Hepatocyte (in vitro differentiated cells): ENCODE measurements at places on chromosomes 6 and 20. TPM values are rescaled to one million over a fixed set of nuclear protein-coding genes. Genes with fewer than 3 reads are reported as not detected.

- H3K27ac ChIP-seq: peak overlapping the region; percentile 56
- no peaks in the 10 kb centered on the region for H3K4me1 ChIP-seq
- DNase-seq: no peak
These were observed 47.2 kb upstream of the REV3L start for GRCh38 chr6:111530218-111530617.

DNA sequence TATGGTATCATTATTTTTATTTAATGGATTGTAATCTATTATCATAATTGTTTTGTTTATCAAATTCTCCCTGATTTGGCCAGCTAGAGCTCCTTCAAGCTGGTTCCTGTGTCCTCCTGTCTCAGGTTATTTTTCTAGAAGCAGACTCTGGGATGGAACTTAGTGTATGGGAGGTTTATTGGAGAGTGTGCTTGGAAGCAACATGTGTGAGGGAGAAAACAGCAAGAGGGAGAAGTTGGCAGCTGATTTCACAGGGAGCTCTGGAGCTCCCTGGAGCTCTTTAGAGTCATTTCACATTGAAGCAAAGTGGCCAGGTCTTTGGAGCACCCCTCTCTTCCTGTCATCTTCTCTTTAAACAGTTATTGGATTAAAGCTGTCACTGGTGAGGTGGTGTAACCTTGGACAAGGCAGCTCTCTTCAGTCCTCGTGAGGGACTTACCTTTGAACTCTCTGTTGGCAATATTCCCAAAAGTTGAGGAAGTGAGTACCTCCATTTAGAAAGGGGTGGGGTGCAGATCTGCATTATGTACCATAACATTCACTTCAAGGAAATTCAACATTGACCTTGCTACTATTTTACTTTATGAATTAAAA lies 103.6 kb downstream of the PHF3 start:
- H3K36me3 ChIP-seq: no peaks in the 10 kb centered on the region
- no peaks in the 10 kb centered on the region for H3K4me1 ChIP-seq
- H3K27me3 ChIP-seq: no peaks in the 10 kb centered on the region
- no peak overlapping the region for H3K4me3 ChIP-seq
- no peak overlapping the region for H3K27ac ChIP-seq
- DNase-seq: peak; percentile 12

DNA sequence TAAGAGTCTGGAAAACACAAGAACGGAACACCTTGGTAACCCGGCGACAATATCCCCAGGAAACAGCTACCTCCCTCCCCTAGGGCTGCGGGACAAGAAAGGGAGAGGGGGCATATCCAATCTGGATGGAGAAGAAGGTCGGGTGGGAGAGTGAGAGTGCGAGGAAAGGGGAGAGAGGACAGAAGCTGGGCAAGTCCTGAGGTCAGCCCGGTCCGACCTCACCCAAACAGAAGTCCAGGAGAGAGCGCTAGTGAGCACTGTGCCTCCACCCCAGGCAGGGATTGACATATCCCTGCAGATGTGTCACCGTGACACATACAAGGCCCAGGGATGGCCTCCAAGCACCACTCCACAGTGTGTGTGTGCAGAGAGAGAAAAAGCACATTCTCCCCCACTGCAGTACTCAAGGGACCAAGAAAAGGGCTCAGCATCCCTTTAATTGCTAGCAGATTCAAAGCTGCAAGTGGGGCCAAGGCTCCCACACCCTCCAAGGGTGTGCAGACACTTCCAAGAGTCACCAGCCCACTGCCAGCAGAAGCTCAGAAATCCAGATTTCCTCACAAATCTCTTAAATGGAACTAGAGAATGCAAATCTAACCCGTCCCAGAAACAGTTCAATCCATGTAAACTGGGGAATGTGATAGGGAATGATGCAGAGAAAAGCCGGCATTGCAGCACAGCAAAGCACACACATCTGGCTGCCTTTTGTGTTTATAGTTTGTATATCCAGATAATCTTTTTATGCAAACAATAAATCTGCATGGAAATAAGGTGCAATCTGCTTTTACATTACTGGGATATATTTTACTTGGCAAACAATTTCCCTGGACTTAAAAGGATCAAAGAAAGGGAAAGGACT lies 3.1 kb downstream of the PXDC1 start:
- DNase-seq: peak; percentile 80
- no peaks in the 10 kb centered on the region for H3K27me3 ChIP-seq

MICAL1 gene
- 51.2 and 52.7 TPM in 2 replicates for polyA plus RNA-seq
